Activated B cell treated with CpG ODN at 0.5 μM for 24 hours (primary cell): ENCODE measurements at places on chromosomes 7 and 10.

GRCh38 chr10:122142641-122143237 lies 128.4 kb upstream of the BTBD16 start:
- no peak overlapping the region for H3K4me3 ChIP-seq
- no peaks in the 10 kb centered on the region for H3K36me3 ChIP-seq
- peaks cover 8% of the 10 kb centered on the region for H3K27me3 ChIP-seq
- DNase-seq: peak; percentile 26

DNA sequence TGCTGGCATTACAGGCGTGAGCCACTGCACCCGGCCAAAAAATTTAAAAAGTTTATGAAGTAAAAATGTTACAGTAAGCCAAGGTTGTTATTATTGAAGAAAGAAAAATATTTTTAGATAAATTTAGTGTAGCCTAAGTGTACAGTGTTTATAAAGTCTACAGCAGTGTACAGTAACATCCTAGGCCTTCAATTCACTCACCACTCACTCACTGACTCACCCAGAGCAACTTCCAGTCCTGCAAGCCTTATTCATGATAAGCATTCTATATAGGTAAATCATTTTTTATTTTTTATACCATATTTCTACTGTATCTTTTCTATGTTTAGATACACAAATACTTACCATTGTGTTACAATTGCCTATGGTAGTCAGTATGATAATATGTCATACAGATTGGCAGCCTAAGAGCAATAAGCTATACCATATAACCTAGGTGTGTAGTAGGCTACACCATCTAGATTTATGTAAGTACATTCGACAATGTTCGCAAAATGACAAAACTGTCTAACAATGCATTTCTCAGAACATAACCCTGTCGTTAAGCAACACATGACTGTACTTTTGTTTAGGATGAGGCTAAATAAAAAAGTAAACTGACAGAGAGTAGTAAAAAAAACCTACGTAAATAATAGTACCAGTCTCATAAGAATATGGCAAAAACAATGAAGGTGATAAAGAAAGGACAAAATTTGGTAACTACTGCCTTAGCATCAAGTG lies 77.8 kb upstream of the FAM133B start:
- no peaks in the 10 kb centered on the region for H3K27me3 ChIP-seq
- DNase-seq: no peak
- H3K4me1 ChIP-seq: peaks cover under 1% of the 10 kb centered on the region
- H3K27ac ChIP-seq: no peak overlapping the region
- no peak overlapping the region for H3K4me3 ChIP-seq

GRCh38 chr7:24545215-24545614 lies 28.0 kb upstream of the PALS2 start:
- no peaks in the 10 kb centered on the region for H3K36me3 ChIP-seq
- no peak for DNase-seq
- H3K27me3 ChIP-seq: peaks cover 17% of the 10 kb centered on the region
- no peaks in the 10 kb centered on the region for H3K4me1 ChIP-seq
- no peak overlapping the region for H3K27ac ChIP-seq
- no peak overlapping the region for H3K4me3 ChIP-seq

GRCh38 chr10:51217505-51217904 lies 143.2 kb downstream of the PRKG1 start:
- H3K27ac ChIP-seq: no peak overlapping the region
- H3K36me3 ChIP-seq: no peaks in the 10 kb centered on the region
- H3K4me1 ChIP-seq: no peaks in the 10 kb centered on the region
- DNase-seq: no peak
- no peak overlapping the region for H3K4me3 ChIP-seq
